ENCODE measurements at places on chromosomes 3 and 15. TPM values are rescaled to one million over a fixed set of nuclear protein-coding genes. Genes with fewer than 3 reads are reported as not detected.

DNA sequence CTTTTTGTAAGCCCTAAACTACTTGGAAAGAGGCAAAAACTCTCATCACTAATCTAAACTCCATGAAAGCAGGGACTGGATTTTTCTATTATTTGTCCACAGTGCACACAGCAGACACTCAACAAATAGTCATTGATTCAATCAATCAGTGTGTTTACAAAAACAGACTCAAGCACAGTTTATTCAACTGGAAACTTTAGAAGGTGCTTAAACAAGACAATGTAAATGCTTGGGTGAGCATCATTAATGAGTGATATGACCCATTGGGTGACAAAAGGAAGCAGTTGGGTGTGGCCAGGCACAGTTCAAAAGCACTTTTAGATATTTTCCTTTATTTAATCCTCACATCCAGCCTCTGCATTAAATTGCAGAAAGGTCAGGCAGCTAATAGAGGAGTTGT lies 32.0 kb upstream of the PPP4R2 start:
- no peak for DNase-seq

DNA sequence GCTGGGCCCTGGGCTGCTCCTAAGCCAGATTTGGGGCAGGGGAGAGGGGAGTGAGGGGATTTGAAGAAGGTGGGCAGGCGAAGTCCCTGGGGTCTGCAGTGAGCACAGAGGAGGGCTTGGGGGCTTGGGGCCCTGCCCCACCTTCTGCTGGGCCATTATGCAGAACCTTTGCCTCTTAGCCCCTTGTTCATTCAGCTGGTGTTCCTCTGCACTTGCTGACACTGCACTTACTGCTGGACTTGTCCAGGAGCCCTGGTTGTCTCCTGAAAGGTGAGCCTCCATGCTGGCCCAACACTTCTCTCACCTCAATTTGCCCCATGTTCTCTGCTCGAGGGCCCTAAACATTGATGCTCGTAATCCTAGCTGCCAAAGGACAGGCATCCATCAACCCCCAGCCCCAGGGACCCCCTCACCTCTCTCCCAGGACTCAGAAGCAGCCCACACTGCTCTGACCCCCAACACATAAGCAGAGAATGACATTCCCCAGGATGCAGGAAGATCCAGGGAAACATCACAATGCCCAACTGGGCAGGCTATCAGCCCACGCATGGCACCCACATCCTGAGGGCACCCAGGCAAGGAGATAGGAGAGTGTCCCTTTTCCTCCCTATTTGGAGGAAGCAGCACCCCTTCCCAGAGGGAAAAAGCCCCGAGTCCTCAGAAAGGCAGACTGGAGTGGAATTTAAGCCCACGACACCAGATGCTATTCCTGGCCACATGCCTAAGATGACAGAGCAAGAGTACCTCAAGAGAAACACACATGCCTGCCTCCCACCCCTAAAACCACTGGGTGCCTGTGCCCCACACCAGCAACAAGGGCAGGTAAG lies 76.8 kb downstream of the ADCY5 start:
- no peak for DNase-seq

GRCh38 chr3:172125963-172126457 lies 86.6 kb downstream of the FNDC3B start:
- DNase-seq = no peak

DNA sequence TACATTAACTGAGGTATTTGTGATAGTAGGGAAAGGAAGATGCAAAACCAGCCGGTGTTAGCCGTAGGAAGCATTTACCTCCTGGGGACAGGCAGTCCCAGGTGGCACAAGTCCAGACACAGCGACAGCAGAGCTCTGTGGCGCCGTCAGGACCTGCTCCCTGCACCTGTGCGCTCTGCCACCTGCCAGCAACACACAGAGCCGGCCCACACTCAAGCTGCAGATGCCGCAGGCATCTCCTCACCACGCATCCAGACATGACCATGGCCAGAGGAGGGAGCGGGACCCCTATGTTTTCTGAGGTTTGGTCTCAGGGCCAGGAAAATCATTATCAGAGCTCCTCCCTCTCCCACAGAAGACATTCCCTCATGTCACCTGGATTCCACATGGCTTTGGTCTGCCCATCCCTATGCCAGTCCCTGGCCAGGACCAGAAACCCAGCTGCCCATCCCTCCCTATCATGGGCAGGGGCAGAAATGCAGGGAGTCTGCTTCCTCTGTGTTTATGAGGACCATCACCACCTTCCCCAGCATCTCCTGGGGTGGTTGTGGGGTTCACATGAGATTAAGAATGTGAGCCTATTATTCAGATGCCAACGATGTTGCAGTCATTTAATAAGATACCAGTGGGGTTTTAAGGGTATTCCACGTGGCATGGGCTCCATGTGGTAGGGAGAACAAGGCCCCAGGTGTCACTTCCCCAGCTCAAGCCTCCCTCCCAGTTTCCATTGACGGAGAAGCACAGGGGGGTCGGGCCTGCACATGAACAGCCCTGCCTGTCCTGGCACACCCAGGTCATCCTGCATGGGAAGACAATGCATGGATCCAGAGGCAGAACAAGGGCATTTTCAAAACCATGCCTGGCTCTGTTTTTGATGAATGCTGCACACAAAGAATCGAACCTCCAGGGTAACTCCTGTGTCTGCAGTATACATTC lies 251.1 kb downstream of the OCA2 start:
- no peak for DNase-seq

DNA sequence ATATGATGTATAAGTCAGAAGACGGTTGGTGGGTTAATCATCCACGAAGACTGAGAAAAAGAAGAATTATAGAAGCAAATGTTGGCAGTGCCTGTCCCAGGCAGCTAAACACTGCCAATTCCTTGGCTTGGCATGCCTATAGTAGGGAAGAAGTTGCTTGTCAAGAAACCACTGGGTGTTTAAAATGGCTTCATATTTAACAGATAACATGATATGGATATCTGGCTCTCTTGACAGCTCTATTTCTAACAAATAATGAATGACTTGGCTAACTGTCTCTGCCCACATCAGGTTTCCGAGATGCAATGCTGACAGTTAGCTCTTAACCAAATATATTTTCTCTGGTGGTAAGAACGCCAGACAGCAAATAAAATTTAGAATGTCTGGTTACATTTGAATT lies 341.7 kb upstream of the KCNMB2 start:
- no peak for DNase-seq

DNA sequence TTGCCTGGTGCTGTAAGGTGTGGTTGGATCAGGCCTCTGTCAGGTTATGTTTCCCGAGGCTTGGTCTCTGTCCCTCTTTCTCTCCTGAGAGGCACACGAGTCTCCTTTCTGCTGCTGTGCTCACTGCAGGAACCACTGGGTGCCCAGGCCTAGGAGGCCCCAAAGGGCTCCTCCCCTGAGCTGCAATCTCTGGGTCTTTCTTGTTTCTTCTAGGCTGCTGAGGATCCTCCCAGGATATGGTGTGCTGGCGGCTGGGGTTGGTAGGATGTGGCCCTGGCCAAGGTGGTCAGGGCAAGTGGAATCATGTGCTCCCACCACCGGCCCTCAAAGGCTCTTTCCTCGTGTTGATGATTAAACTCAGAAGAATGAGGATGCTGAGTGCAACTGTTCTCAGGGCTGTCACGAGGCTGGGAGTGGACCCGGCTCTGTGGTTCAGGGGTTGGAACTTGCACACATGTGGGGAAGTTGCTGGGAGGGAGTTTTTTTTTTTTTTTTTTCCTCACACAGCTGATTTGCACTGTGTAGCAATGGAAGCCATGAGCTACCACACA lies 43.6 kb upstream of the CTSH start:
- DNase-seq = peak; percentile 81

- DNase-seq = no peak
Observed at GRCh38 chr15:64855205-64855975, 13.7 kb downstream of the PLEKHO2 start.

ZIC4 gene
- total RNA-seq = not detected

SETD2 gene
- 33.5 TPM for total RNA-seq
